Esophagus squamous epithelium (tissue), 5 donors: ENCODE measurements at places on chromosomes 12 and 14.
A peak's percentile ranks its signal among the peaks of the same experiment; 100 is the strongest.

DNA sequence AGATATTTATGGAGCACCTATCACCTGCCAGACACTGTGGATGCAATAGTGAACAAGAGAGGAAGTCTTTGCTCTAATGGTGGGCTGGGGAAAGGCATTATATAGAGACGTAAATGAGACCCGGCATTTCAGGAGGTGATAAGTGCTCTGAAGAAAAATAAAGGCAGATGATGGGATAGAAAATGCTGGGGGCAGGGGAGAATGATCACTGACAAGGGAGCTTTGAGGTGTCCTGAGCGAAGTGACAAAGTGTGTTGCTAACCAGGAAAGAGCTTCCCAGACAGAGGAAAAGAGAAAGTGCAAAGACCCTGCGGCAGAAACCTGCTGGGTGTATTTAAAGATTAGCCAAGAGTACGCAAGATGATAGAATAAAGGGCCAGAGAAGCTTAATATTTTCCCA lies 1096.1 kb downstream of the BCL11B start:
- DNase-seq = no peak

GRCh38 chr12:103799504-103799856 lies 41.6 kb downstream of the NT5DC3 start:
- DNase-seq = no peak

GRCh38 chr12:10406725-10407124 lies 2.8 kb downstream of the KLRC4 start:
- no peak for DNase-seq

GRCh38 chr12:18861287-18861858 lies 123.5 kb downstream of the CAPZA3 start:
- no peak for DNase-seq

- DNase-seq = no peak
These were observed 19.3 kb downstream of the CTSG start for GRCh38 chr14:24556756-24557155.

DNA sequence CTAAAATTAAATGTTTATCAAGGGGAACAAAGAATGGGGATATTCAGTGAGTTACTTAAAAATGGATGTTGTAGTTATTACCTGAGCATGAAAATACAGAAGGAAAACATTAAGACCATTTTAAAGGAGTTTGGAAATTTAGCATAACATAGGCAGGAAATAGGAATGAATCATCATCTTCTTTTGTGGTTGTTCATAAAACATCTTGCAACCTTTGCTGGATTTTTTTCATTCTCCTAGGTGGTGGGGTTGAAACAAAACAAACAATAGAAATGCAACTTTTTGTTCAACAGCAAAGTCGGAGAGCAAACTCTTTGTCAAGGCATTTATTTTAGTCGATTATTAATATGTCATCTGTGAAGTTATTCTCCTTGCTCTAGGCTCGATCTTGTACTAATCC lies 275.1 kb downstream of the IPO8 start:
- DNase-seq = no peak

GRCh38 chr12:78863482-78864402 lies 832 bp upstream of the SYT1 start:
- no peak for DNase-seq

DNA sequence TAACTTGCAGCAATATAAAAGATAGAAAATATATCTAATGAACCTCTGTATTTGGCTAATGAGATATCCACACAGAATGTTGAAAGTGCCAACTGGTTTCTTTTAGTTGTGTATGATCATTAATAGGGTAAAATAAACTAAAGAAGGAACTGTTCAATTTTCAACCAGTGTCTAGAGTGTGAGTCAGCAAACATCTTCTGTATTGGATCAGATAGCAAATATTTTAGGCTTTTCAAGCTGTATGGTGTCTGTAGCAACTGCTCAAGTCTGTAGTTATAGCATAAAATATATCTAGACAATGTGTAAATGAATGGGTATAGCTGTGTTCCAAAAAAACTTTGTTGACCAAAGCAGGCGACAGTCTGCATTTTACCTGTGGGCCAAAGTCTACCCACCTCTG lies 23.5 kb upstream of the NOVA1 start:
- no peak for DNase-seq

DNA sequence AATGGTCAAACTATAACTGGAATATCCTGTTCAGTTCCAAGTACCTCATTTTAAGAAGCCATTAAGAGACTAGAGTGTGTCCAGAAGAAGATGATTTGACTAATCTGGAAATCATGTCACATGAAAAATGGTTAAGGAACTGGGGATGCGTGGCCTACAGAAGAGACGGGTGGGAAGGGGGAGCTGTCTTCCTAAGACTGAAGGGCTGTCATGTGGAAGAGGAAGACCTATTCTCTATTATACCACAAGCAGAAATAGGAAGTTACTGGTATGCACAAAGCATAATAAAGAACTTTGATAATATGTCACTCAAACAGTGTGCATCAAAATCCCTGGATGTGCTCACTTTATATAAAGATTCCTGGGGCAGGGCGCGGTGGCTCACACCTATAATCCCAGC lies 50.3 kb downstream of the HECTD4 start:
- DNase-seq = no peak

- DNase-seq = no peak
These were observed 146.8 kb upstream of the C14orf180 start for GRCh38 chr14:104432611-104433231.

DNA sequence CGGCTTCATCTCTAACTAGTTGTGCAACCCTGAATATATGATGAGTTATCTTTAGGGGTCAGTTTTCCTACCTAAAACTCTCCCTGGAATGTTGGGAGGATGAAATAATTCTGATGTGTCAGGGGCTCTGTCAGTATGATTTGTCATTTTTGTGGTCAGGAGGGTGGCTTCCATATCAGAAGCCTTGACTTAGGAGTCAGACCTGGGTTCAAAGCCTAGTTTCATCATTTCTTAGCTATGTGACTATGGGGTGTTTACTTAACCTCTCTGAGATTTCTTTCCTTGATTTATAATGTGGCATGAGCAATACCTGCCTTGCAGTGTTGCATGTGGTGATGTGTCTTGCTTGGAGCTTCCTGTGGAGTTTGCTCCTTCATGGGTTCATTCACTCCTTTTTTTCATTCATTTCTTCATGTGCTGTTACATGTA lies 146.8 kb downstream of the CHST11 start:
- DNase-seq = no peak

DNA sequence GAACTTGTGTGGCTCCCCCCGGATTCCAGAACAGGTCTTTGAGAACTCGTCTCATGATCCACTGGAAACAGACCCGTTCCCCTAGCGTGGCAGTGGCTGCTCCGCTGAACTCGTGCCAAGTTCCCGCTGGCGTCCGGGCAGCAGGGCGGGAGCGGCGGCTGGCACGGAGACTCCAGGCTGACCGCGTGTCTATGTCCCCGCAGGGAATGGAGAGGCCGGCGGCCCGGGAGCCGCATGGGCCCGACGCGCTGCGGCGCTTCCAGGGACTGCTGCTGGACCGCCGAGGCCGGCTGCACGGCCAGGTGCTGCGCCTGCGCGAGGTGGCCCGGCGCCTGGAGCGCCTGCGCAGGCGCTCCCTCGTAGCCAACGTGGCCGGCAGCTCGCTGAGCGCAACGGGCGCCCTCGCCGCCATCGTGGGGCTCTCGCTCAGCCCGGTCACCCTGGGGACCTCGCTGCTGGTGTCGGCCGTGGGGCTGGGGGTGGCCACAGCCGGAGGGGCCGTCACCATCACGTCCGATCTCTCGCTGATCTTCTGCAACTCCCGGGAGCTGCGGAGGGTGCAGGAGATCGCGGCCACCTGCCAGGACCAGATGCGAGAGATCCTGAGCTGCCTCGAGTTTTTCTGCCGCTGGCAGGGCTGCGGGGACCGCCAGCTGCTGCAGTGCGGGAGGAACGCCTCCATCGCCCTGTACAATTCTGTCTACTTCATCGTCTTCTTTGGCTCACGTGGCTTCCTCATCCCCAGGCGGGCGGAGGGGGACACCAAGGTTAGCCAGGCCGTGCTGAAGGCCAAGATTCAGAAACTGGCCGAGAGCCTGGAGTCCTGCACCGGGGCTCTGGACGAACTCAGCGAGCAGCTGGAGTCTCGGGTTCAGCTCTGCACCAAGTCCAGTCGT lies 1.5 kb downstream of the APOLD1 start:
- DNase-seq = no peak

DNA sequence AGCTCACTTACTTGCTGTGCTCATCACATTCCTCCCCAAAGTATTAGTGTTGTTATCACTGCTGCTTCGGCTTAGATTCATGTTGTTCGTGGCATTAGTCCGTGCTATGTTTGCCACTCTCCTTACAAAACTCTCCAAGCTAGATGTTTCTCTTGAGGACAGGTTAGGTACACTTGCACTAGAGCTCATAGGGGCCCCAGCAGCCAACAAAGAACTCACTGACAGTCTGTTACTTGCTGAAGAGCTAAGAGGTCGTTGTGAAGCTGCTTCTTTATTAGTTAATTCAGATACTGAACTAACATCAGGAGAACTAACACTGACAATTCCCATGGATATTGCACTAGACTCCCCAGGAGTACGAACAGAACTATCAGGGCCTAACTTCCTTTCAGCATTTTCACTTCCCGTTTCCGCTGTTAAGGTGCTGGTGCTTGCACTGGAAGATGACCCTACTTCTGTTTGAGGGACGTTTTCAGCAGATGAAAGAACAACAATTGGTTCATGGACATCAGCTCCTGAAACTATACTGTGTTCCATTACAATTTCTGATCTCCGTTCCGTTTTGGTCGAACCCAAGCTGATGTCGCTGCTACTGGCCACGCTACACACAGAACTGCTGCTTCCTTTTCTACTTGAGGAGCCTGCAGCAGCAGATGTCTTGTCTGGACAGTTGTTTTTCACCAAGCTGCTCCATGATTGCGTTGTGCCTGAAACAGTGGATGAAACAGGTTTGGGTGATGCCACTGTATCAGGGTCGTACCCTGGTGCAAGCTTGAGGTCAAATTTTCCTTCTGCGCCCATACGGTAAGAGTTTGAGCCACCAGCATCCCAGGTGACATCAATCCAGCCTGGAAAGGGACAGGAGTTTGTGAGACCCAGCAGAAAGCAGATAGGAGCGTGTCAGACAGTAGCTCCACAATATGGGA lies 78.7 kb downstream of the HECTD1 start:
- DNase-seq = no peak

GRCh38 chr12:105462831-105463230 lies 132.3 kb downstream of the C12orf75 start:
- DNase-seq = no peak

GRCh38 chr14:92633724-92634123 lies 114.7 kb downstream of the LGMN start:
- DNase-seq = no peak

DNA sequence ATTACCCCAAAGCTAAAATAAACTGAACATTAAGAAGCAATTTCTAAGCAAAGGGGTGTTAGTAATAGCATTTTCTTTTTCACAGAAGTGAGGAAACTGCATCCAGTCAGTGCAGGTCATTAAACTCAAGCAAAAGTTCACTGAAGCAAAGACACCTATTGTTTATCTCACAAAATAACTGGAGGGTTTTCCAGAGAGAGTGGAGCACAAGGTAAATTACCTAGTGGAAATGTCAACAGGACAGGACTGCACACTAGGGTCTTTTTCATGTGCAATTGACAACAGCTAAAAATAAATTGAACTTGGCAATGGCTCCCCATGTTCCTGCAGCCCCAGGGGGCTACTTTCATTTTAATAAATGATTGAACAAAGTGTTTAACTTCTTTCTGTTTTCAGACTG lies 742.0 kb downstream of the GALC start:
- DNase-seq = no peak

GRCh38 chr12:48770756-48771155 lies 18.1 kb downstream of the ADCY6 start:
- no peak for DNase-seq

- no peak for DNase-seq
These were observed 86.4 kb downstream of the SCN8A start for GRCh38 chr12:51677284-51677968.

DNA sequence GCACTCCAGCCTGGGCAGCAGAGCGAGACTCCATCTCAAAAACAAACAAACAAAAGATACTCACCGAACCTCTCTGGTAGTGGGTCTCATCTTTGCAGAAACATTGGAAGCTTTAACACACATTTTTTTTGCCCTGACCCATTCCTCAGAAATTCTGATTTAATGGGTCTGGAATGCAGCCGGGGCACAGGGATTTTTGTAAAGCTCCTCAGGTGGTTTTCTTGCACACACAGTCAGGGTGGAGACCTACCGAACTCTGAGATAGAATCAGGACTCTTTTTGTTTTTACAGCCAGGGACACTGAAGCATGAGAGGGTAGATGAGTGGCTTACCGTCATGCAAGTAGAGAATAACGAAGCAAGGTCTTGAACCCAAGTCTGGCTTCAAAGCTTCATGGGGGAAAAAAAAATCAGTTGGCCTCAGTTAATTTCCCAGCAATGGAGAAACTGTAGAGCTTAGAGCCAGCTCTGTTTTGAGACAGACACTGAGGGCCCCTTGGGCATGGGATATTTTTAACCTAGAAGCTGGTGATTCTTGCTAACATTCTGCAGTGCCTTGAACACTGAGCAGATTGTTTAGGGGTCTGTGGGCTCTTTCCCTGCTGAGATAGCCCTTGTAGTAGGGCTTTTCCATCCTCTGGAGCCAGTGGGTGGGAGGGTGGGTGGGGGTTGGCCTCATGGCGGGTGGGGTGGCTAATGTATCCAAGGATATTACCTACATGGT lies 4.8 kb downstream of the RNU4-2 start:
- DNase-seq = no peak

- DNase-seq = no peak
These were observed 96.2 kb upstream of the FKBP4 start for GRCh38 chr12:2698566-2698965.

GRCh38 chr12:65355461-65355860 lies 77.0 kb downstream of the MSRB3 start:
- DNase-seq = no peak

- peak; percentile 60 for DNase-seq
These were observed at the start of gene FBXL14 for GRCh38 chr12:1594261-1595025. Gene FBXL14, minus strand, starts transcription at chr12:1594581. Its CDS starts 515 bp downstream, at chr12:1594066.

DNA sequence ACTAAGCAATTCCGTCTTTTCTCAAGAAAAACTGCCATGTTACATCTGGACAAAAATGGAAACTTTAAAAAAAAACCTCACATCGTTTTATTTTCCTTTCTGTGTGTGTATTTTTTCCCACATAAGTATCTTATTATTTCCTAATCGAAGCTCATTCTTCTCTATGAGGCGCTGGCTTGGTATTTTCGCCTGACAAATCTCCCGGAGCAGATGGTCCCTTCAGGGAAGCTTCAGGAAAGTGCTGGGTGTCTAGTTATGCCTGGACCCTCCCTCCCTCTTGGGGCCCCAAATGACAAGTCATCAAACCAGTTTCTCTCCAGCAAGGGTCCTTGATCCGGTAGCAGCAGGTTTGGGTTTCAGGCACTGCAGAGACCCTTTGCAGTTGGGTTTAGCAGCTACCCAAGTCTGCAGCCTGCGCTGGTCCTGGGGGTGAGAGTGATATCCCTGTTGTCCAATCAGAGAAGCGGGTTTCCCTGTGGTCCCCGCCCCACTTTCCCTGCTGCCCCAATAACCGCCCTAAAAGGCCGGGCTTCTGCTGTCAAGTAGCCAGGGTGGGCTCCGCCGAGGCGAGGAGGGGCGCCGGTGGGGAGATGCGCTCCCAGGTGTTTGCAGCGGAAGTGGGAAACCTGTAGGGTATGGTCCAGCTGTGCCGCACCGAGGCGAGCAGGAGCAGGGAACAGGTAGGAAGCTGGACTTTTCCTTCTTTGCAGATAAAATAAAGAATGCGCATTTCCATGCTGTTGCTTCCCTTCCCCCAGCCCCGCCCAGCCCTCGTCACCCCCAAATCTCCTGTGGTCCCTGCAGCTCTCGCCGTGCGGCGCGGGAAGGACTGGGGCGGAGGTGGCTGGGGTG lies at the start of gene CNTN1:
TSS of gene CNTN1 (plus strand) at position 527 of the 852 bp plus-strand sequence.
- DNase-seq = no peak

- DNase-seq = no peak
These were observed 417.5 kb downstream of the NPAS3 start for GRCh38 chr14:33356181-33356580.
